ENCODE measurements at places on chromosomes 7 and 10.

- no peak for DNase-seq
Measured at GRCh38 chr10:1932692-1933094, 195.4 kb upstream of the ADARB2 start.

- DNase-seq, result no peak
Measured at GRCh38 chr7:21352540-21353387, 75.1 kb upstream of the SP4 start.

DNA sequence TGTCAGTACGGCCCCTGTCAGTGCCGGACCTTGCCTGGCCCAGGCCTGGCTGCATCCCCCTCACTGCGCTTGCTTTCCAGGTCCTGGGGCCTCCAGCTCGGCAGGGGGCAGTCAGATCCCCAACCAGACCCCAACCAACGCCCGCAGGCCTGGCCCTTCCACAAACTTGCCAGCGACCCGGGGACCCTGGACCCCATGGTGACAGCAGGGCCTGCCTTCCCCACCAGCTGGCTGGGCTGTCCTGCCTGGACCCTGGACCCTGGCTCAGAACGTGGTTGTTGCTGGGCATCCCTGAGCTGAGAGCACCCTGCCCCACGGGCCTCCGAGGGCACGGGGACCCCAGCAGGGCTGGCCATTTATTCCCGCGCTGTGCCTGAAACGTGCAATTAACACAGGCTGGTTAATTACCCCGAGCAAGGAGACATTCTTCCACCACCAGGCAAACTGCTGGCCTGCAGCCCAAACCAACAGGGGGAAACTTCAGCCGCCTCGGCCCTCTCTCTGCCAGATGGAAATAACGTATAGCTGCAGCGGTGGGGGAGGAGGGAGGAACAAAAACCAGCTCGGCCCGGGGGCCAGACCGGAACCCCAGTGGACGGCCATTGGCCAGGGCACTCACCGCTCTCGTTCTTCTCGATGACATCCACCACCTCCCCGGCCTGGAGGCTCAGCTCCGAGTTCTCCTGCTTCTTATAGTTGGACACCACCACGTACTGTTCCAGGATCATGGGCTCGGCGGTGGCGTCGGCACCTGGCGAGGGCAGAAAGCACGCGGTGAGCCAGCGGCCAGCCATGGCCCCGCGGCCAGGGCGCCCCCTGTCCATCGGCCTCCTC, 167.1 kb downstream of the NEURL1 start:
- peak; percentile 27 for DNase-seq

- DNase-seq, result no peak
Measured at GRCh38 chr10:37632641-37633040, 224.8 kb downstream of the ZNF248 start.

GRCh38 chr7:102421706-102422240, 11.6 kb upstream of the ORAI2 start:
- no peak for DNase-seq

- no peak for DNase-seq
Measured at GRCh38 chr10:44102726-44103255, 282.1 kb downstream of the CXCL12 start.

GRCh38 chr7:151309311-151309710, 32.3 kb upstream of the NUB1 start:
- DNase-seq, result no peak

DNA sequence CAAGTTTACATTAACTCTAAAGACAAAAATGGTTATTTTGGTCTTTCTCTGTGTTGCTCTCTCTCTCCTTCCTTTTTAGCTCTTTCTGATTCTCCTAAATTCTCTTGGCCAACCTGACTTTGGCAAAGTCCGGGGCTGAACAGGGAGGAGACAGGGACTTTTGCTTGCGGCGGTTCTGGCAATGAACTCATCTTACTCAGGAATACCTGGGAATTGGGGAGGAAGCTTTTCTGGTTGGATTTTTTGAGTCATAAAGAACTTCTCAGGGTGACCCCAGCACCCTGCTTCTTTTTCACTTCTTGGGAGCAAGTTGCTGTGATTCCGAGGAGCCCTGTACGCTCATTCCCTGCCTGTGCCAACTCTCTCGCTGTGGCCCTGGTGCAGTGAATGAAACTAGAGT, 16.0 kb downstream of the GATA3 start:
- no peak for DNase-seq

DNA sequence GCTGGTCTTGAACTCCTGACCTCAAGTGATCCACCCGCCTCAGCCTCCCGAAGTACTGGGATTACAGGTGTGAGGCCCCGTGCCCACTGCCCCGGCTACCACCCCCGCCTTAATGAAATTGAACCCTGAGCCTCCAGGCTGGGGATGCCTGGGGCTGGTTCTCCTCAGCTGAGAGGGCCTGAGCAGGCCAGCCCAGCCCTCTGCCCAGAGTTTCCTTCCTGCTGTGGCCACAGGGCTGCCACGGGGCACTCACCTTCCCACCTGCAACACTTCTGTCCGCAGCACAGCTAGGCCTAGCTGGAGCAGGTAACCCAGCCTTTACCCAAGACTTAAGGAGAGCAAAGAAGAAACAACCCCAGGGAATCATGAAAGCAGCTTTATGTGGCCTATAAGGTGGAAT, 78.1 kb upstream of the ANLN start:
- no peak for DNase-seq

GRCh38 chr10:102418622-102419268, at the start of gene PSD:
TSS of gene PSD (minus strand) at chr10:102418785. CDS start at chr10:102417038, 1,747 bp downstream.
- no peak for DNase-seq

GRCh38 chr10:17787087-17787961, 21.8 kb upstream of the MRC1 start:
- no peak for DNase-seq

DNA sequence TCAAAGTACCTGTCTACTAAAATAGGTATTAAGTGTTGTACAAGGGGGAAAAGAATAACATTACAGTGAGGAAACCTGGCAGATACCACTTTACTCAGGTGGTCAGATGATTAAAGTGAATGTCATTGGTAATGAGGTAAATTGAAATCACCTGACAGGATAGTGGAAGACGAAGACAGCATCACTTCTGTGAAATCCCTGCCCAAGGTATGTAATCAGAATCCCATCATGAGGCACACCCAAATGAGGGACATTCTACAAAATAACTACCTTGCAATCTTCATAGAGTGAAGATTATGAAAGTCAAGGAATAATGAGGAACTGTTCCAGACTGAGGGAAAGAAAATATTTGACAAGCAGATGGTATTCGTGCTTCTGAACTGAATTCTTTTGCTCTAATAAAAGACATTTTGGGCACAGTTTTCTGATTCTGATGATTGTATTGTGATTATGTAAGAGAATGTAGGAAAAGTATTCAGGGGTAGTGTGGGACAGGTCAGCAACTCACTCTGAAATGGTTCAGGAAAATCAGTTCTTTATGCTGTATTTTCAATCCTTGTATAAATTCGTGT, 33.3 kb upstream of the ARMS2 start:
- no peak for DNase-seq

- DNase-seq, result no peak
Measured at GRCh38 chr7:135538376-135538775, 19.3 kb upstream of the NUP205 start.

DNA sequence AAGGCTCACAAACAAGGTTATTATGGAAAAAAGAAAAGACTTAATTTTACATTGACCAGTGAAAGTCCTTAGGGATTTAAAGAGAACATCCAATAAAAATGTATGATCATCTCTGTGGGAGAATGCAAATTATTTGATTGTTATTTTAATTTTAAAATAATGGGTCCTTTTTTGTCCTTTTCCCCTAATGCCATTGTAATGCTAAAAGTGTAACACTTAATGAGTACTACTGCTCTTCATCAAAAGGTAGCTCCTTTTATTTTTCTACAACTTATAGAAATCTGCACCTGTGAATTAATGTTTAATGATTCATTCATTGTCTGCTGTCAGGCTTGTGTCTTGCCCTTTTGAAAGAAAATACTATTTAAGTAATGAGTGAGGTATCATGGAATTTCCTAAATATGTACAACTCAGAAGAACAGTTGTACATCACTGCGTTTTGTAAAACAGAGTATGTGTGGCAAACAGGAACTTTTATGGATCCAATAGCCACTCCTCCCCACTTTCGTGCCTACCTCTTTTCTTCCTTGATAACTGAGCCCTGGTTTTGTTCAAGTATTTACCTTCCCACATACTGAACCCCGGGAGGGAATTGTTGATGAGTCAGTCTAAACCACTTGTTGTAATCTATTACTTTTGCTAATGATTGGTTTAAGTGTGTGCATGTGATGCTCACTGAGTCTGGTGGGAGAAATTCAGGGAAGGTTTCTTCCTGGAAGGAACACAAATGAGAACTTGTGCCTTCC, 19.9 kb upstream of the TRUB1 start:
- DNase-seq, result no peak

GRCh38 chr10:71516890-71517289, 120.2 kb downstream of the CDH23 start:
- DNase-seq, result no peak

GRCh38 chr7:94296881-94297280, 97.8 kb upstream of the COL1A2 start:
- no peak for DNase-seq

DNA sequence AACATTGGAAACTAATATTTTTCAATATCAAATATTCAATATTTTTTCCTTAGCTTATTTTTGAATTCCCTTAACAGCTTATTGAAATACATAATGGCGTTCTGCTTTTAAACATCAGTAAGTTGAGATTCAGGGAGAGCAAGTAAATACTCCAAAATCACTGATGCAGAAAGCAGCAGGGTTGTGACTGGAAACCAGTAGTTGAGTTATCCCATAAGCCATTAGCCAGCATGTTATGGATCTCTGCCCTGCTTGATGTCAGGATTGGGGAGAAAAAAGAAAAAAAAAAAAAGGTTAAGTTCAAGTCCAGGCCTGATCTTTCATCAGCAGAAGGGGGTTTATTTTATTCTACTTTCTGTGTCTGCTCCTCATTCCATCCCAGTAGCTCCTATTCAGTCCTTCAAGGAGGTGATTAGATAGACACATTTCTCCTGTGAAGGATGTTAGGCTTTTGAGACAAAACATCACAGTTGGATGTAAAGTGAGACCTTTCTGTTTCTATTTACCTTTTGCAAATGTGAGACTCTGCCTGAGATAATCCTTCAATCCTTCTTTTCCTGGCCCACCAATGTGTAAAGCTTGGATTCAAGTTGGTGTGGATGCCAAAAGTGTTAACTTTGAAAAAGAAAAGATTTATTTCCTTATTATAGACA, 110.9 kb upstream of the HDAC9 start:
- no peak for DNase-seq

GRCh38 chr10:35889971-35890675, 248.0 kb upstream of the FZD8 start:
- no peak for DNase-seq

- peak; percentile 72 for DNase-seq
Measured at GRCh38 chr10:96560966-96561887, 25.6 kb downstream of the TM9SF3 start.

DNA sequence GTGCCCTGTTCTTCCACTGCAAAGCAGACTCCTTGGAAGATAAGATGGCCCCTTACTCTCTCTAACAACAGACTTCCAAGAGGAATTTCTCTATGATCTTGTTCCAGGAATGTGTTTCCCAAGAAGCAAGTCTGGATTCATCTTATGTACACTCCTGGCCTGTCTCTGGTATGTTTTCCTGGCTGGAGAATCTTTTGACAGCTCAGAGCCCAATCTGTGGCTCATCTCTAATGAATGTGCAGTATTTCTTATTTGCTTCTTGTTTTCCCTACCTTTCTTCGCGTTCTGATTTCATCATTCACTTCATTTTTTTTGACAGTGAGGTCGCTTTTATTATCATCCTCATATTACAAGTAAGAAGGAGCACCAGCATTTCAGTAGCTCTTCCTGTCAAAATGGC, 53.0 kb upstream of the PITRM1 start:
- DNase-seq, result no peak

DNA sequence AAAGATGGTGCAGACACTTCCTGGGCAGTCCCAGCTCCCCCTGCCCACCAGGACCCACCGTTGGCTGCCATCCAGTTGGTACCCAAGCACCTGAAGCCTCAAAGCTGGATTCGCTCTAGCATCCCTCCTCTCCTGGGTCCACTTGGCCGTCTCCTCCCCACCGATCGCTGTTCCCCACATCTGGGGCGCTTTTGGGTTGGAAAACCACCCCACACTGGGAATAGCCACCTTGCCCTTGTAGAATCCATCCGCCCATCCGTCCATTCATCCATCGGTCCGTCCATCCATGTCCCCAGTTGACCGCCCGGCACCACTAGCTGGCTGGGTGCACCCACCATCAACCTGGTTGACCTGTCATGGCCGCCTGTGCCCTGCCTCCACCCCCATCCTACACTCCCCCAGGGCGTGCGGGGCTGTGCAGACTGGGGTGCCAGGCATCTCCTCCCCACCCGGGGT, 14.5 kb upstream of the LIMK1 start:
- DNase-seq, result no peak

Data from Peyer's patch (tissue), 4 donors.